Activated CD4-positive, alpha-beta T cell treated with anti-CD3 and anti-CD28 coated beads, Interleukin-2, amount 50 U/mL, for 1 hour (primary cell): ENCODE measurements at places on chromosomes 4 and X.

DNA sequence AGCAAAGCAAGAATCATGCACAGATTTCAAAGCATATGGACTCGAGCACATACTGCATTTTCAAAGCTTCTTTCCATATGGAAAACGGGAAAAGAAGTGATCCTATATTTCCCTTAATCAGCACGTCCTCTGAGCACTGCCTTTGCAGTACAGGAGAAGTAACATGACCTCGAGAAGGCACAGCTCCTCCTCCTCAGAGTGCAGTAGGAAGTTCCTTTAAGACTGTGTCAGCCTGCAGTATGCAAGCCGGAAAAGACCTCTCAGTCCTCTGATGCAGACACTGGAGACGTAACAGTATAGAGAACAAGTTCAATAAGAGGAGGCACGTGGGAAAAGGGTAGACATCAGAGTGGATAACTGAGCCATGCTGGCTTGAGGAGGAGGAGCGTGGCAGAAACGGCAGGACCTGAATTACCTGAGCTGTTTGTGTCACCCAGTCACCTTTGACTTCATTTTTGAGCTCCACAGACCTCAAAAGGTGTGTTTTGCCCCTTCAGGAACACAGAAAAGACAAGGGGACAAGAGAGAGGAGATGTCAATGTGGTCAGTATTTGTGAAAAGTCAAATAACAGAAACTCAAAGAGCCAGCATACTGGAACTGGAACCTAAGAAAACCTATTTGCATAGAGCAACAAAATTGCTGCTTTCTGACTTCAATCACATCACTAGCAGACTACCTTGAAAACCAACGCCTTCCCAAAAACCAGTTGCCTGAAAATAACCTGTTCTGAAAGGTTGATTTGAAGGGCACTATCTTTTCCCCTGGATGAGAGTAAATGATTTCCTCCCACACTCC, 20.8 kb downstream of the IRF2 start:
- DNase-seq: peak; percentile 21

DNA sequence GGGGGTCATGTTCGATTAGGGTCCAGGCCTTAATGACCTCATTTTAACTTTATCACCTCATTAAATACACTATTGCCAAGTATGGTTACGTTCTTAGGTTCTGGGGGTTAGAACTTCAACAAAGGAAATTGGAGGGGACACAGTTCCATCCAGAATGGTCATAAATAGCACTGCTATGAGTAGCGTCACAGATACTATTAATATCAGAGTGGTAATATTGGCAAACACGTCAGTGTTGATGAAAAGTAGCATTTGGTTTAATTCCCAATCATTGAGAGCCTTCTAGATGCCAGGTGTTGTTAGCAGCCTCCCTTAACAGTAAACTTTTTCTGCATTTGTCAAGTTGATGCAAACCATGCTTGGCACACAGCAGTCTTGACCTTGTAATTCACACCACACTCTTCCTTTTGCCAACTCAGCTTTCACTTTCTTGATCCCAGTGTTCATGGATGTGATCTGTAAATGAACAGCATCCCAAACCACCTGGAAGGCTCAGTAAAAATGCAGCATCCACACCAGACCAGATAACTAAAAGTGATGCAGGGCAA, 912.5 kb upstream of the TENM3 start:
- no peak for DNase-seq

GRCh38 chr4:47791965-47792364, 45.9 kb downstream of the CORIN start:
- DNase-seq: no peak

- peak; percentile 4 for DNase-seq
These were observed 71.5 kb downstream of the SLC16A2 start for GRCh38 chrX:74492720-74493201.

- DNase-seq: no peak
These were observed 10.3 kb upstream of the SMIM14 start for GRCh38 chr4:39648827-39649558.

DNA sequence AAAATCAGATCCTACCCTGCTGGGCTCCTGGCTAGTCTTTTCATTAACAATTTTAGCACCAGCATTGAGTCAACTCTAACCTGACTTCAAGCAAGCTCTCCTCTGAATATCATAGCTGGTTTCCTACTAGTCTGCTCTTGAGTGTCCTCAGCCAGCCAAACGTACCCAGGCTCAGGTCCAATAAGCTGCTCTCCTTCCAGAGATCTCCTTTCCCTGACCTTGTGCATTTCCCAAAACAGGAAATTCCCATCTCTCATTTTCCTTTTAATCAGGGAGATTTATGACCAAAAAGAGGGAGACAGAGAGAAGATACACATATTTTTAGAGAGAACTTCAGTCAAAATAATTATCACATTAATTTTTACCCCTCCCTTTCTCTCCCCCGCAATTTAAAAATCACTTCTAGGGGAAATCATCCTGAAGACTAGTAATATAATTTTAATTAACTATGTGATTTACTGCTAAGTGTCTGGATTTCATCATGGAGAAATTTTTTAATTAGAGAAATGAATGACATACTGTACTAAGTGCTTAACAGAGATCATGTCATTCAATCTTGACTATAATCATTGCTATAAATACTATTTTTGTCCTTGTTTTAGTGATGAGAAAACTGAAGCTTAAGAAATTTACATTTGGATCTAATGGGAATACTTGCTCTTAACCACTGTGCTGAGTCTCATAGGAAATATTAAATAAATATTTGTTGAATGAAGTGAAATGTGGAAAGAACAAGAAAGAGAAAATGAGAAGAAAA, 421.7 kb upstream of the INTU start:
- DNase-seq: no peak

GRCh38 chr4:109592367-109592766, 32.3 kb downstream of the MCUB start:
- no peak for DNase-seq

DNA sequence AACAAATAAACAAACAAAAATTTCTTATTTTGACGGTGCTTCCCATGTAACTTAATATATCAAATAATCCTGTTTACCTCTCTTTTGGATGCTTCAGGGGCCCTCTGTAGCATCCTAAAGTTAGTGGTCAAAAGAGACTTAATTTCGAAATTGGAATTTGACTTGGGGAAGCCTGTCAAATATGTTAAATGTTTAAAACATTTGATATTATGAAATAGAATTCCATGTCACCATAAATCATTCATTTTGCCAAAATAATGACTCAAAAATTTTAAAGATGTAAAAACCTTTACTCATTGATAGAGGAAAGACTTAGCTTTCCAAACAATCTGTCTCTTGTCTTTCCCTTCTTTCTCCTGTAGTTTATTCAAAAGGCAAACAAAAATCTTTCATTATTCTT, 20.6 kb upstream of the TEX13A start:
- no peak for DNase-seq

- DNase-seq: peak; percentile 59
These were observed 377 bp downstream of the TIMM17B start for GRCh38 chrX:48897157-48897624.

- no peak for DNase-seq
These were observed 547.2 kb upstream of the ADGRL3 start for GRCh38 chr4:60652933-60653332.

DNA sequence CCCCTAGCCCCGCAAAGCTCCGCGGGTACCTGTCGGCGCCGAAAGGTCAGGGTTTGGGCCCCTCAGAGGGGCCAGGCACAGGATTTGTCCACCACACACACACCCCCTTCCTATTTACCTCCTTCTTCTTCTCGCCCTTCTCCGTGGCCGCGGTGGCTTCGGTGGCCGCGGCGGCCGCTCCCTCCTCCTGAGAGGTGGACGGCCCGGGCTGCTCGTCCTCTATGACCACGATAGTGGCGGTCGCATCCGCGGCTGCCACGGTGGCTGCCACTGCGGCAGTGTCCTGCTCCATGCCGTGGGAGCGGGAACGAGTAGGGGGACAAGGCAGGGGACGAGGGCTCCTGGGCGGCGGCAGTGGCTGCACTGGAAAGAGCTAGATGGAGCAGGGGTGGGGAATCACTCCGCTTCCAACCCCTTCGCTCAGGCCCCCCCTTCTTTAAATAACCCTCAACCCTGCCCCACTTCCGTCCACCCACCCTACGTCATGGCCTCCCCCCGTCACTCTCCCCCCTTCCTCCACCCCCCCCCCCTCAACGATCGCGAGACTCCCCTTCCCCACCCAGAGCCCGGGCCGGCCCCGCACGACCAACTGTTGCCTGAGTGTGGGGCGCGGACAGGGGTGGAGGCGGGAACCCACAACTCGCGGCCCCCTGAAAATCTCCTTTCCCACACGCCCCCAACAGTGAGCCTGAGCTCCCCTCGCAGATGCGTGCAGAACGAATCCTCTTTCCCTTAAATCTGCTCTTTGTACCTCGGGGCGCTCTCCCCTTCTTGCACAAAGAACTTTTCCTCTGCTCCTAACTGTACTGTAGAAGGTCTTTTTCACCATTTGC, at the start of gene SMARCA1:
TSS of gene SMARCA1 (minus strand) at position 412 of the 833 bp plus-strand sequence. CDS start at position 292, 120 bp downstream.
- DNase-seq: no peak

DNA sequence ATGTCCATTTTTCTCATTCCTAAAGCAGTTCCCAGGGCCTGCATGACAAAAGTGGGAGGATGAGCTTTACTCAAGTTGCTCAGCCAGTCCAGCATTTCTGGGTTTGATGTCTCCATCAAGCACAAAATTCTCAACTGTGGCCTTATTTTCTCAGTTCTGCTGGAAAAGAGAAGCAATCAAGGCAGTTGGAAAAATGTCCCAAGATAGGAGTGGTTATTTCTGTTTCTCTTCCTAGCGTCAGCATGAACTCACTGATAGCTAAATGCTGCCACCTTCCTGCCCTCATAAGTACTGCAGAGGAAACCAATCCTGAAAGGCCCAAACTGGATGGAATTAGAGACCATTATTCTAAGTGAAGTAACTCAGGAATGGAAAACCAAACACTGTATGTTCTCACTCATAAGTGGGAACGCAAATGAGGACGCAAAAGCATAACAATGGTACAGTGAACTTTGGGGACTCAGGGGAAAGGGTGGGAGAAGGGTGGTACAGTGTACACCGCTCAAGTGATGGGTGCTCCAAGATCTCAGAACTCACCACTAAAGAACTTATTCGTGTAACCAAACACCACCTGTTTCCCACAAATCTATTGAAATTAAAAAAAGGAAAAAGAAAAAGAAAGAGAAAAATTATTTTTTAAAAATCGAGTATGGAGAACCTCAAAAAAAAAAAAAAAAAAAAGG, 29.6 kb downstream of the ADH7 start:
- peak; percentile 57 for DNase-seq

- no peak for DNase-seq
These were observed 19.0 kb downstream of the GAB3 start for GRCh38 chrX:154731881-154732280.

DNA sequence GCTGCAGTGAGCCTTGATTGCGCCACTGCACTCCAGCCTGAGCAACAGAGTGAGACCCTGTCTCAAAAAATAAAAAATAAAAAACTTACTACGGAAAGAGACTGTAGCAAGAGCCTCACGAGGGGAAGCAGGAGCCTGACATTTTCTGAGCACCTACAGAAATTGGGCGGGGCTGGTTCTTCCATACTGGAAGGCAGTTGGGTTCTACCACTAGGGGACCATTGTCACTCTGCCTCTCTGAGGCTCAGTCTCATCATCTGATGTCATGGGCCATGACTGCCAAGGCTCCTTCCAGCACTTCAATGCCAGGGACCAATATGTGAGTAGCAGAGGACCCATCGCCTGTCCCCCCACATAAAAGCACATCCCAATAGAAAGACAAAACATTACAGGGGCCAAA, 8.2 kb downstream of the SH3KBP1 start:
- DNase-seq: no peak

- DNase-seq: no peak
These were observed 220.0 kb downstream of the ENOX2 start for GRCh38 chrX:130682990-130683389.

GRCh38 chr4:99712530-99712929, 54.9 kb upstream of the C4orf54 start:
- DNase-seq: no peak

- DNase-seq: no peak
These were observed 873.4 kb upstream of the PCDH10 start for GRCh38 chr4:132275583-132276121.

DNA sequence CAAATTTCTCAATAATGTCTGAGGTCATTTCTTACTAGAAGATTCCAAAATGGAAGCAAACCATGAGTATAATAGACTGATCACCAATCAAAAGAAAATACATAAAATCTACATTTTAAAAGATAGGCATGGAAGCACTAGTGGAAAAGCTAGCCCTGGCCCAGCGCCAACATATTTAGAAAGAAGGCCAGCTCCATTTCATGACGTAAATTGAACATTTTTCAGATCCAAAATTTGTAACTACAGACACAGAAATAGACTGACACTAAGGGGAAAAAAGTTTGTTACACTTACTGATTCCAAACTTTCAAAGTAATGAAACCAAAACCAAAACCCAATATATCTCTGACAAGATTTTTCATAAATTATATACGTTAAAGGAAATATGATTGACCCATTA, 117.7 kb downstream of the ADAMTS3 start:
- DNase-seq: no peak

- DNase-seq: no peak
These were observed 17.7 kb downstream of the NELFA start for GRCh38 chr4:1991087-1991486.

DNA sequence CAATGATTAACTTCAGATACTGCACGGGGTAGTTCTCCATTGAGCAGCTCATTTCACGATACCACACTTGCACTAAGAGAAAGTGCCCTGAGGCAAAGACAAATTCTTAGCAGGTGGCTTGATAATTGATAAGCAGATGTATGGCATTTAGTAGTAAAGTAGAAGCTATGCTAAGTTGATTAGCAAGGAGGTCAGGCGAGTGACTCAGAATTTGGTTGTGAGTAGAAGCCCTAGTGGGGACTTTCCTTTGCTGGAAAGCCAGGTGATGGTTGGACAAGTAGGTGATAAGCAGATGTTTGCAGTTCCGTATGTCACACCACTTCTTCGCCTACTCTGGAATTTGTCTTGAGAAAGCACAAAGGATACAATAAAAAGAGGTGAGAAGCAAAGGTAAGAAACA, 58.7 kb downstream of the TLL1 start:
- DNase-seq: no peak

DNA sequence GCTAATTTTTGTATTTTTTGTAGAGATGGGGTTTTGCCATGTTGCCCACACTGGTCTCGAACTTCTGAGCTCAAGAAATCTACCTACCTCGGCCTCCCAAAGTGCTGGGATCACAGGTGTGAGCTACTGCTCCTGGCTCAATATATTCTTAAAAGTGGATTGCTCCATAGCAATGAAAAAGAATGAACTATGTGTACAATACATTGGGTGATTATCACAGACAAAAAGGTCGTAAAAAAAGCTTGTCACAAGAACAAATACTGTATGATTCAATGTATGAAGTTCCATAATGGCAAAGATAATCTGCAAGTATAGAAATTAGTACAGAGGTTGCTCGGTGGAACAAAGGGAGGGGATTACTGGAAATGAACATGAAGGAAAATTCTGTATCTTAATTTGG, 70.7 kb downstream of the REPS2 start:
- no peak for DNase-seq

- DNase-seq: no peak
These were observed 1.2 kb upstream of the SHOX start for GRCh38 chrX:629230-630006.

DNA sequence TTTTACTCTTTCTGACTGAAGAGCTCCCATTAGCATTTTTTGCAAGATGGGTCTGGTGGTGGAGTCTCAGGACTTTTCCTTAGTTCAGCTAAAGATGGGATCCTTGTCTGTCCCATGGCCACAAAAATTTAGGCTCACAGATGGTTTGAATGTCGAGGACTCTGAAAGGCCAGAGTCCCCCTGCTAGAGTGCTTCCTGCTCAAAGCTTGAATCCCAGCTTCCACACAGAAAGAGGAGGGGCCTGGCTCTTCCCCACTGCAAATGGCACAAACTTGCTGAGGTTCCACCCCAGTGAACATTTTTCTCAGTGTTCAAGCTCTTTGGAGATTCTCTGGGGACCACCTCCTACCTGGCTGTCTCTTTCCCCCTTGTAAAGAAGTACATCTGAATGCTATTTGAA, 64.7 kb upstream of the UGT2B15 start:
- no peak for DNase-seq

- no peak for DNase-seq
These were observed 88.0 kb downstream of the FNIP2 start for GRCh38 chr4:158856852-158857251.
